ENCODE measurements at places on chromosomes 1 and 21. TPM values are rescaled to one million over a fixed set of nuclear protein-coding genes. Genes with fewer than 3 reads are reported as not detected.

DNA sequence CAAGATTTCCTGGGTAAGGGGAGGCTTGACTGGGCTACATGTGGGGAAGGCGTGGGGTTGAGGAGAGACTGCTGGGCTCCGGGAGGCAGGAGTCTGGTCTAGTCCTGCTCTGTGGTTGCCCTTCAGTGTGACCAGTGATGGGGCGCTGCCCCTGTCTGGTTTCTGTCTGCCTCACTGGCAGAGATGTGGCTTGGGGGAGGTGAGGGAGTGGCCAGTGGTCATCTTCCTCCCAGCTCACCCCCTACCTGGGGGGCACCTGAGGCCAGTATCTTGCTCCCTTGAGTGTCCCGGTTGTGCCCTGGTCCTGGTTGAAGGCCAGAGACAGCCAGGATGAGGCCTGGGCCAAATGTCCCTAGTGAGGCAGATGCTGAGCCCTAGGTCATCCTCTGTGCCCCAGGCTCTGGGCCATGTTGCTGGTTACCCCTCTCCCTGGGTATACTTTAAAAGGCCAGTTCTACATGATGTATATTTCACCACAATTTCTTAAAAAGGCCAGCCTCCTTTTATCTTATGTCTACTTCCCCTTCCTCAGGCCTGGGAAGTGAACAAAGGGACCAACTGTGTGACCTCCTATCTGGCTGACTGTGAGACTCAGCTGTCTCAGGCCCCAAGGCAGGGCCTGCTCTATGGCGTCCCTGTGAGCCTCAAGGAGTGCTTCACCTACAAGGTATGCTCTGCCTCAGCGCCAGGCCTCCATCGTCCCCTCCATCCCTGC is 10.5 kb downstream of the FAAH start:
- no peaks in the 10 kb centered on the region for H3K36me3 ChIP-seq
- H3K4me3 ChIP-seq: no peak overlapping the region
- no peak for DNase-seq
- peaks cover 9% of the 10 kb centered on the region for H3K27me3 ChIP-seq
- peaks cover 2% of the 10 kb centered on the region for H3K4me1 ChIP-seq

DNA sequence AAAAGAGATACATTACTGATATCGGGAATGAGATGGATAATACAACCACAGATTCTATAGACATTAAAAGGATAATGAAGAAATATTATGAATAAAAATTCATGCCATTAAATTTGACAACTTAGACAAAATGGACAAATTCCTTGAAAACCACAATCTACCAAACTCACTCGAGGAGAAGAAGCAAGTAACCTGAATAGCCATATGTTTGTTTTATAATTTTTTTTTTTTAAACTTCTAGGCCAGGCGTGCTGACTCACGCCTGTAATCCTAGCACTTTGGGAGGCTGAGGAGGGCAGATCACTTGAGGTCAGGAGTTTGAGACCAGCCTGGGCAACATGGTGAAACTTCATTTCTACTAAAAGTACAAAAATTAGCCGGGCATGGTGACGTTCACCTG is 327.9 kb downstream of the VAV3 start:
- H3K27ac ChIP-seq: no peak overlapping the region
- H3K4me1 ChIP-seq: no peaks in the 10 kb centered on the region
- no peaks in the 10 kb centered on the region for H3K27me3 ChIP-seq

DNA sequence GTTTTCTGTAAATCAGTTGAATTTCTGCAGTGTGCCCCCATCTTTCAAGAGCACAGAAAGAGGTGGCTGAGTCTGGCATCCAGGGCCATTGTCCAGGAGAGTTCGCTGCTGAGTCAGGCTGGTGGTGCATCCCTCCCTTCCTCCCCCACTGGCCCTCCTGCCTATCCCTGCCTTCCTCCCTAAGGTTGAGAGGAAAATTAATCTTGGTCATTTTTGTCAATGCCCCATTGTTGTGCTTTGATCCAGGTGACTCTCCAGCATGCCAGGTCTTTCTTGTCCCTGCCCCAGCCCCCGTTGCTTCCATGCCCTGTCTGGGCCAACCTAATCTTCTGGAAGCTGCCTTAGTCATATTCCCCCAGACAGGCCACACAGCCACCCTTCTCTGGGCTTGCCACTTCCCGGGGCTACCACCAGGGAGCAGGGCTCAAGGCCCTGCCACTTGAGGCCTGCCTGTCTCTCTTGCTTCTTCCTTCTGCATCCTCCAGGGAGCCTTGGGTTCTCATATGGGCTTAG is 26.6 kb downstream of the PROK1 start:
- H3K27ac ChIP-seq: no peak overlapping the region
- peaks cover 10% of the 10 kb centered on the region for H3K27me3 ChIP-seq
- DNase-seq: no peak
- no peaks in the 10 kb centered on the region for H3K36me3 ChIP-seq
- H3K4me3 ChIP-seq: no peak overlapping the region

DNA sequence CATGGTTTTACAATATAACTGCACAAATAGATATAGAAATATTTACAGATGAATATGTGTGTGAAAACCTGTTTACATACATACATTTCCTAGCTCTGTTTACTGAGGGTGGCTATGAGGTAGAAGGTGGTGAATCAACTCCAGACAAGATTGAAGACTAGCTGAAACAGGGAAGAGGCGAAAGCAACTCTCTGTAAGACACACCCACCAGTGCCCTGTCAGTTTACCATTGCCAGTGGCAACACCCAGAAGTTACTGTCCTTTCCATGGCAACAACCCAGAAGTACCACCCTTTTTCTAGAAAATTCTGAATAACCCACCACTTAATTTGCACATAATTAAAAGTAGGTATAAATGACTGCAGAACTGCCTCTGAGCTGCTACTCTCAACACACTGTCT is 16.7 kb downstream of the TMEM69 start:
- peaks cover 11% of the 10 kb centered on the region for H3K36me3 ChIP-seq
- H3K27ac ChIP-seq: no peak overlapping the region
- H3K4me3 ChIP-seq: no peak overlapping the region
- no peak for DNase-seq
- no peaks in the 10 kb centered on the region for H3K4me1 ChIP-seq

- no peak overlapping the region for H3K4me3 ChIP-seq
- peaks cover 4% of the 10 kb centered on the region for H3K36me3 ChIP-seq
- DNase-seq: no peak
- H3K27me3 ChIP-seq: no peaks in the 10 kb centered on the region
- no peak overlapping the region for H3K27ac ChIP-seq
These were observed 231.4 kb downstream of the CHRM3 start for GRCh38 chr1:239617731-239618130.

GRCh38 chr1:59013928-59014279 is 230.1 kb upstream of the JUN start:
- no peak overlapping the region for H3K4me3 ChIP-seq
- H3K4me1 ChIP-seq: no peaks in the 10 kb centered on the region
- peaks cover 2% of the 10 kb centered on the region for H3K27me3 ChIP-seq

DNA sequence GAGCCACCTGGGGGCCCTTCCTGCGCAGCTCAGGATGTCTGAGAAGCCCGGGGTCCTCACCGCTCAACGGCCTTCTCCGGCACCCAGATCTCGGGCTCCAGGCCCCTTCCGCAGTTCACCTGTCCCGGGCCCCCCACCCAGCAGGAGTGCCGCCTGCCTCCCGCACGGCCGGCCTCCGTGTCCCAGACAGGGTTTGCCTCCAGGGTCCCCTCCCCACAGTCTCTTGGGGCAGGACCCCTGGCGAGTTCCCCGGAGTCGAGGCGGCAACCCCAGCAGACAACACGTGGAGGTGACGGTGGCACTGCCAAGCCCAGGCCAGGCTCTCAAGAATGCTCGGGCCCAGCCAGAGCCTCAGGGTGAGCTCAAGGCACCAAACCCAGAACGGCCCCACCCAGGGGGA is 22.4 kb upstream of the TTLL10 start:
- H3K4me1 ChIP-seq: no peaks in the 10 kb centered on the region
- H3K4me3 ChIP-seq: no peak overlapping the region
- peaks cover 23% of the 10 kb centered on the region for H3K36me3 ChIP-seq
- H3K27ac ChIP-seq: no peak overlapping the region
- peaks cover 43% of the 10 kb centered on the region for H3K27me3 ChIP-seq
- no peak for DNase-seq

DNA sequence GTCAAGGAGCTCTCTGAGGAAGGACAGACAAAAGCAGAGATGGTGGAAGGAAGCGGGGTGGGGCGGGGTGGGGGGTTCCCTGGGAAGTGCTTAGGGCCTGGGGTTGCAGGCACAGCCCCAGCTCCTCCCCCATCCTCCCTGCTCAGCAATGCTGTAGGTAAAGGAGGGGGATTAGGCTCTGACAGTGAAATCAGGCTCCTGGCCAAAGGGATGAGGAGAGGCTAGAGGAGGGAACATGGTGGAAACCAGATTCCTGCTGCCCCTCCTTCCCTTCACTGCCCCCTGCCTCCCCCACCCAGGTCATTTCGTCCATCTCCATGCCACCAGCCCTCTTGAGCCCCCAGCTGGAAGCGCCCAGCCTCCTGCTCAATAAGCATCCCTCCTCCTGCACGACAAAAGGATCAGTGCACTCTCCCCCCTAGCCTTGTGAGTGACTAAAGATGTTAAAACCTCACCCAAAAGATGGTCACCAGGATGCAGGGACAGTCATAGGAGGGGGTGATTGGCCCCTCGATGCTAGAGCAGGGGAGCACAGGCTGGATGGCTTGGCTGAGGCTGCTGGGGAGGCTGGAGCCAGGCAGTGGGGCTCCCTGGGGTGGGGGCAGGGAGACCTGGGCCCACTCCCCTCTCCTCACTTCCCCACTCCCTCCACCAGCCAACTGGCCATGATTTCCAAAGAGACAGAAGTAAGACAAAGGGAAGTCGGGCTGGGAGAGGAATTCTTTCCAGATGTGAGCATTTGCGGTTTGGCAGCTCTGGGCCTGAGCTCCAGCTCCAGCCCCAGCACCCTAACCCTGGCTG is 2.2 kb upstream of the CRABP2 start:
- no peak overlapping the region for H3K27ac ChIP-seq
- H3K27me3 ChIP-seq: peaks cover 13% of the 10 kb centered on the region
- H3K4me3 ChIP-seq: peak overlapping the region; percentile 79
- DNase-seq: no peak
- H3K4me1 ChIP-seq: peaks cover 20% of the 10 kb centered on the region
- H3K36me3 ChIP-seq: no peaks in the 10 kb centered on the region

GRCh38 chr1:44318097-44319088 is 36.7 kb downstream of the ERI3 start:
- DNase-seq: peak; percentile 68
- peaks cover 1% of the 10 kb centered on the region for H3K27me3 ChIP-seq
- H3K4me1 ChIP-seq: peaks cover 6% of the 10 kb centered on the region
- peaks cover 2% of the 10 kb centered on the region for H3K36me3 ChIP-seq

GRCh38 chr1:43945674-43946235 is 995 bp upstream of the IPO13 start:
- H3K27me3 ChIP-seq: peaks cover 4% of the 10 kb centered on the region
- H3K27ac ChIP-seq: peak overlapping the region; percentile 72
- peak overlapping the region; percentile 94 for H3K4me3 ChIP-seq
- peaks cover 13% of the 10 kb centered on the region for H3K4me1 ChIP-seq

DNA sequence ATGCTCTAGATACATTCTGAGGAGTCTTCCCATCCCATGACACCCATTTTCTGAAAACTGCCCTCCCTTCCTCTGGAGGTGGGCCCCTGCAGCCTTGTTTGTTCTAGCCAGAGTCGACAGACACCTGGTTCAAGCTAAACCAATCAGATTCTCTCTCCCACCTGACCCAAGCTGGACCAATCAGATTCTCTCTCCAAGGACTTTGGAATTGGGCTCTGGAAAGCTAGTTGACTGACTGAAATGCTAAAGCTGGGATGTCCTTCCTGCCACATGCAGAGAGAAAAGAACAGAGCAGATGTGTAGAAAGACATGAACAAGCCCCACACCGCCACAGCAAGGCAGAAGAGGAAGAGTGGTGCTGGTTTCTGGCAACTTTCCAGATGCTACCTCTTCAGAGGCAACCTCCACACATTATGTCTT is 24.6 kb downstream of the ASAP3 start:
- H3K27me3 ChIP-seq: no peaks in the 10 kb centered on the region
- peaks cover 10% of the 10 kb centered on the region for H3K36me3 ChIP-seq

DNA sequence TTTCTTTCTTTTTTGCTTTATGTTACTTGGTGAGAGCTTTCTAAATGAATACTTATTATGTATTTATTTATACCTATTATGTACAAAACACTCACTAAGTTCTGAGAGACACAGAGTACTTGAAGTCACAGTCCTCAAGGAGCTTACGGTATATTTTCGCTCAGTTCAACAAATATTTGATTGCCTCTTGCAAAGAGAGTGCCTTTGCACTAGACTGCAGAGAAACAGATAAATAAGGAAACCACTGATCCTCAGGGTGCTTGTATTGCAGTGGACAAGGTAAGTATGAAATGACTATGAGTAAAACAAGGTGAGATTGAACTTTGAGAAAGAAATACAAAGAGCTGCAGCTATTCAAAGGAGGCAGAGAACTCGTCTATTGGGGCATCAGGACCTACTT is 123.3 kb downstream of the C1orf21 start:
- H3K27ac ChIP-seq: no peak overlapping the region
- no peaks in the 10 kb centered on the region for H3K27me3 ChIP-seq
- H3K4me3 ChIP-seq: no peak overlapping the region

DNA sequence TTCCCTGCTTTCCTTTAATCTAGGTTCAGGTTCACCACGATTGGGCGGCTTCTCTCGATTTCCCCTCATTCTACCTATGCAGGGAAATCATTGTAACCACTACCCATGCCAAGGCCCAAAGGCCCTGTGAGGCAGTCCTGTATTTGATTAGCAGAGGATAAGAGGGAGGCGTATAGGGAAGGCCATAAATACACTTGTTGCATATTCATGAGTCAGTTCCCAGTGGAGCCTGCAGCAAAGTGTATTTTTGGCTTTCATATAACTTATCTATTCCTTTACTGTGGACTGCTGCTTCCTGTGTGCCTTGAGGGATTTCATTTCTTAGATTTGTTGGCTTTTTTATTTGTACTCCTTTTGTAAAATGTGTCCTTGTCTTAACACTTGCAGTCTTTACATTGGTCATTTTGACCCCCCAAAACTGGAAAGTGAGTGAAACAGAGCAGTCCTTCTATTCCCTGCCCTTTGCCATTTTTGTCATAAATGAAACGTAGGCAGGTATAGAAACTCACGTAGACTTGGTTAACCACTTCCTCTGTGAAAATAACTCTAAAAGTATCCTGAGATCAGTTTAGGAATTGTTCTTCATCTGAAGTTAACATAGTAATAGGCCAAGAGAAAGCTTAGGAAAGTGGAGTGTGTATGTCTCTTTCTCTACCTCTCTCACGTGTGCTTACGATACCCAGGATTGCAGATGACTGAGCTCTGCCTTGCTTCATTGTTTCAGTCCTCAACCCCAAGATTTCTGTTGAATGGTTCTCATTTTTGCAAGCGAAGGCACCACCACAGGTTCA is 19.6 kb upstream of the KCNQ4 start:
- no peaks in the 10 kb centered on the region for H3K36me3 ChIP-seq
- H3K4me1 ChIP-seq: peaks cover 23% of the 10 kb centered on the region
- DNase-seq: no peak
- H3K27me3 ChIP-seq: no peaks in the 10 kb centered on the region
- no peak overlapping the region for H3K4me3 ChIP-seq

DNA sequence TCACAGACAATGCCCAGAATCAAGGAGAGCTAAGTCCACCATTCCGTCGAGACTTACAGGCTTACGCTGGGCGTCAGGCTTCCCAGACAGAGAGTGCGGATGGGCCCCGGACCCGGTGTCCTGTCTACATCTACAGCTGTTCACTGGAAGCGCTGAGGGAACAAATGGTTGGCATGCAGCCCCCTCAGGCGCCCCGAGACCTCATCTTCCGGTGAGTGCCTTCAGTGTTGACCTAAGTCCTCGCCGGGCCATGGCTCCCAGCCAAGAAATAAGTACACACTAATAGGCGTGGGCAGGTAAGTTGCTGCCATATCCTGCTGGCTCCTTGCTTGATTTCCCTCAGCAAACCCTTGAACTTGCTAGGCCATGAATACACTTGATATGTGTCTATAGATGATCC is 26.2 kb downstream of the HYI start:
- no peaks in the 10 kb centered on the region for H3K36me3 ChIP-seq
- no peak for DNase-seq
- H3K27ac ChIP-seq: no peak overlapping the region
- H3K27me3 ChIP-seq: no peaks in the 10 kb centered on the region
- H3K4me3 ChIP-seq: no peak overlapping the region
- H3K4me1 ChIP-seq: no peaks in the 10 kb centered on the region

HUNK gene
- total RNA-seq: 12.2 TPM

CSMD2 gene
- total RNA-seq: 0.27 TPM

NPHS2 gene
- not detected for total RNA-seq

AQP10 gene
- total RNA-seq: not detected

Measured in glutamatergic neuron (in vitro differentiated cells).